CD4-positive, alpha-beta T cell treated with Interleukin-6 for 4 hours (primary cell): ENCODE measurements at places on chromosomes 5 and 9.

GRCh38 chr9:21709464-21710058, 92.9 kb upstream of the MTAP start:
- peak; percentile 71 for DNase-seq

DNA sequence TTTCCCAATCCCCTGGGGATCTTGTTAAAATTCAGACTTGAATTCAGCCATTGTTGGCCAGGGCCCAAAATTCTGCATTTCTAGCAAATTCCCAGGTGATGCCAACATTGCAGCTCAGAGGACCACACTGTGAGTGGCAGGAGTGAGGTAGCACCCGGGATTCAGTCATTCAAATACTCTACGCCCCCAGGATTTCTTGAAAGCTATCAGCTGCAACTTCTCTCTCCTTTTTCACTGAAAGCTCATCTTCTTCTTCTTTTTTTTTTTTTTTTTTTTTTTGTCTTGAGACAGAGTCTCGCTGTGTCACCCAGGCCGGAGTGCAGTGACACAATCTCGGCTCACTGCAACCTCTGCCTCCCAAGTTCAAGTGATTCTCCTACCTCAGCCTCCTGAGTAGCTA, 19.3 kb upstream of the ANKH start:
- DNase-seq, result no peak

GRCh38 chr5:162858770-162859169, 578.6 kb upstream of the CCNG1 start:
- no peak for DNase-seq

DNA sequence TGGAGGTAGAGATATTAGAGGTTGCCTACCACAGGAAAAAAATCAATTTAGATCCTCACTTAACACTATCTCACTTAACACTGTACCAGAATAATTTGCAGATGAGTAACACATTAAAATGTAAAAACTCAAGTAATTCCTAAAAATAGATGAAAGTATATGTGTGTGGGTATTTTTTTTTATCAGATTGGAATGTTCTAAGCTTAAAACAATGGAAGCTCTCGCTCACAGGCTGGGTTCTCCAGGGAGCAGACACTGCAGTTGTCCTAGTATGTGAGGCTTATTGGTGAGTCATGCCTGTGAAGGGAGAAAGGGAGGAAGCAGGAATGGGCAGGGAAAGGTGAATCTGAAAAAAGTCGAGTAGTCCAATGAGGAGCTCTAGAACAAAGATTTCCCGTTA, 181.3 kb upstream of the ZNF608 start:
- DNase-seq, result no peak

GRCh38 chr5:150671509-150672236, 10.6 kb downstream of the MYOZ3 start:
- peak; percentile 21 for DNase-seq

- DNase-seq, result no peak
These were observed 5.7 kb downstream of the SPARC start for GRCh38 chr5:151680944-151681427.

- no peak for DNase-seq
These were observed 116.4 kb downstream of the GADD45G start for GRCh38 chr9:89721176-89721700.

DNA sequence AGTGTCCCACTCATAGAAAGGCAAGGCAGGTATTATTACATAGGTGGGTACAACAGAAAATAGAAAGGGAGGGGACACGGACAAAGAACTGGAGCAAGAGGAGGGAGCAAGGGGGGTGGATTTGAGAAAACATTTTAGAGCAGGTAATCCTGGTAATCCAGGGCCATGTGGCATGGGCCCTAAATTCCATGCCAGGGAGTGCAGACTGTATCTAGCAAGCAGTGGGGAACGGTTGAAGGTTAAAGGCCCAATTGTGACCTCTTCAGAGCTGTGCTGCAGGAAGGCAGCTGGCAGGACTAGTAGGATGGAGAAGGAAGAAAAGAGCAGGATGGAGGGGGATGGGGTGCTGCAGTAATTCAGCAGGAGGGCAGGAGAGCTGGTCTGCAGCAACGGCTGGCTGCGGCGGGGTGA, 75.2 kb downstream of the PDE6A start:
- no peak for DNase-seq

- DNase-seq, result no peak
These were observed 84.7 kb upstream of the BRINP1 start for GRCh38 chr9:119453980-119454379.

DNA sequence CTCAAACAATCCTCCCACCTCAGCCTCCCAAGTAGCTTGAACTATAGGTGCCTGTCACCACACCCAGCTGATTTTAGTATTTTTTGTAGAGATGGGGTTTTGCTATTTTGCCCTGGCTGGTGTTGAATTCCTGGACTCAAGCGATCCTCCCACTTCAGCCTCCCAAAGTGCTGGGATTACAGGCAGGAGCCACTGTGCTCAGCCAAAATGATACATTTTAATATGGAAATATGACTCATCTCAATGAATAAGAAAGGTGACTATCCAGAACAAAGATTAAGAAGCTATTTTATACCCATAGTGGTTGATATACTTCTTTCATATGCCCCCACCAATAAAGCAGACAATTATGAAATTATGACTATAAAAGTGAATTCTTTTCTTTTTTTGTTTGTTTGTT, 166.2 kb downstream of the NFIB start:
- no peak for DNase-seq

- no peak for DNase-seq
These were observed 130.1 kb downstream of the GPBP1 start for GRCh38 chr5:57303985-57304384.
